Small intestine (tissue), 16 donors: ENCODE measurements at places on chromosomes 7 and 10. TPM values are rescaled to one million over a fixed set of nuclear protein-coding genes. Genes with fewer than 3 reads are reported as not detected.

- H3K4me1 ChIP-seq: no peaks in the 10 kb centered on the region
- no peak overlapping the region for H3K27ac ChIP-seq
- H3K27me3 ChIP-seq: no peaks in the 10 kb centered on the region
These were observed 25.6 kb upstream of the ZC3HAV1L start for GRCh38 chr7:139061416-139061815.

DNA sequence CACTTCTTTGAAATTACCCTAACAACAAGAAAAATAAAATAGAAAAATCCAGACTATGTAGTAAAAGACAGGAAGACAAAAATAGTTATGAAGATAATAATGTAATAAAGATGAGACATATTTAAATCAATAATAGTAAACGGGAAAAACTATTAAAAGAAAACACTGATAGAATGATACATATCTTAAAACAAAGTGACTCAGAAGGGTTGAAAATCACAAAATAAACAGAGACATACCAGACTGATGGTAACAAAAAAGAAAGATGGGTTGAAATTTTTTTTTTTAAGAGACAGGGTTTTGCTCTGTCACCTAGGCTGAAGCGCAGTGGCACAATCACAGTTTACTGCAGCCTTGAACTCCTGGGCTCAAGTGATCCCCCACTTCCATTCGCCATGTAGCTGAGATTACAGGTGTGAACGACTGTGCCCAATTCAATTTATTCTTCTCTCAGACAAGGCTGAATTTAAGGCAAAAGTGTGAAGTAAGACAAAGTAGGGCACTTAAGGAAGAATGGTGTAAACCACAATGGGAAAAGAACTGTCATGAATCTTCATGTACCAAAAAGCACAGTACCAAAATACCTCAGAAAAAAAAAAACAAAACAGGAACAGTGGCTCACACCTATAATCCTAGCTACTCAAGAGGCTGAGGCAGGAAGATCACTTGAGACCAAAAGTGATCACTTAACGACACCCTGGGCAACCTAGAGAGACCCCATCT, 47.4 kb downstream of the LMBR1 start:
- H3K4me1 ChIP-seq: no peaks in the 10 kb centered on the region
- H3K27me3 ChIP-seq: no peaks in the 10 kb centered on the region
- H3K36me3 ChIP-seq: peaks cover 2% of the 10 kb centered on the region
- no peak overlapping the region for H3K27ac ChIP-seq

- H3K36me3 ChIP-seq: no peaks in the 10 kb centered on the region
- no peak for DNase-seq
- H3K27ac ChIP-seq: no peak overlapping the region
- no peak overlapping the region for H3K4me3 ChIP-seq
These were observed 973.8 kb upstream of the LRRTM3 start for GRCh38 chr10:65952086-65952485.

GRCh38 chr7:47605816-47606575, 24.1 kb upstream of the TNS3 start:
- no peaks in the 10 kb centered on the region for H3K27me3 ChIP-seq
- H3K27ac ChIP-seq: no peak overlapping the region
- H3K4me3 ChIP-seq: no peak overlapping the region
- H3K36me3 ChIP-seq: no peaks in the 10 kb centered on the region
- no peaks in the 10 kb centered on the region for H3K4me1 ChIP-seq
- no peak for DNase-seq

DNA sequence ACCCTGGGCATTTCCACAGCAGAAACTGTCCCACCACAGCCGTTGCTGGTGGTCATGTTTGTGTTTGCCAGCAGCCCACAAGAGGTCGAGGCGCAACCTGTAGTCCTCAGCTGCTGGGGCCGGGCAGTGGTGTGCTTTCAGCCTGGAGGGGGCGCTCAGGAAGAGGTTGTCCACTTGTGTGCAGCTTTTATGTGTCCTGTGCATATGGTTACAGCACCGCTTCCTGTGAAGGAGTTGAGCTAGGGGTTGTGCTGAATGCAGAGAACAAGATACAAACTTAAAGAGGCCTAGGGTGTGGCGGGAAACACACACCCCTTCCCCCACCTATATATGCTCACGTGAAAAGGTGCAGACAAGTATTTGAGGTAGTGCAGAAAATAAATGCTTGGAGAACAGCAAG, 29.5 kb upstream of the PFKFB3 start:
- H3K4me1 ChIP-seq: peaks cover 12% of the 10 kb centered on the region
- H3K27me3 ChIP-seq: no peaks in the 10 kb centered on the region
- no peak overlapping the region for H3K4me3 ChIP-seq
- no peaks in the 10 kb centered on the region for H3K36me3 ChIP-seq

DNA sequence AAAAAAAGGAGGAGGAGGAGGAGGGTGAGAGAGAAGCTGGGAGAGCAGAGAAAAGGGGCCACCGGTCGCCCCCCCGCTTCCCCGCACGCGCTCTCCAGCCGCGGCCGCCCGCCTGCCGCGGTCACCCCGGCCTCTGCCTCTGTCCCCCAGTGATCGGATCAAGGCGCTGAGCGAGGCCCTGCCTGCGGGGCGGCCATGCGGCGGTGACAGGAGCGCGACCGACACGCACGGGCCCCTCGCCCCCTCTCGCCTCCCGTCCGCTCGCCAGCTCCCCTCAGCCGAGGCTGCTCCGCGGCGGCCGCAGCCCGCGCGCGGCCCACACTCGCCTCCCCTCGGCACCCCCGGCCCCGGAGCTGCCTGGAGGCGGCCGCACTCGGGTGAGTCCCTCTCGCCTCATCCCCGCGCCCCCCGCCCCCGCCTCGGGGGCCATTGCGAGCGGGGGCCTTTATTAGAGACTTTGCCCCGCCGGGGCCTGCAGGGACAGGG, at the start of gene GTF2I:
Gene GTF2I (plus strand): TSS at position 27 of the 486 bp plus-strand sequence. CDS start 31,411 bp downstream, outside the sequence.
- peak within 1 kb of the TSS; percentile 94 for H3K27ac ChIP-seq
- DNase-seq: peak; percentile 89
- peaks cover 46% of the 10 kb centered on the region for H3K4me1 ChIP-seq

GRCh38 chr10:80161321-80162083, 29.0 kb downstream of the PLAC9 start:
- no peak overlapping the region for H3K4me3 ChIP-seq
- no peak overlapping the region for H3K27ac ChIP-seq
- peaks cover 48% of the 10 kb centered on the region for H3K36me3 ChIP-seq
- DNase-seq: no peak
- H3K27me3 ChIP-seq: no peaks in the 10 kb centered on the region
- H3K4me1 ChIP-seq: no peaks in the 10 kb centered on the region

The TRUB1 gene
- 7.6 TPM for polyA plus RNA-seq

GRCh38 chr7:114354306-114354705, 60.3 kb upstream of the FOXP2 start:
- no peak overlapping the region for H3K4me3 ChIP-seq
- no peak overlapping the region for H3K27ac ChIP-seq
- DNase-seq: no peak

DNA sequence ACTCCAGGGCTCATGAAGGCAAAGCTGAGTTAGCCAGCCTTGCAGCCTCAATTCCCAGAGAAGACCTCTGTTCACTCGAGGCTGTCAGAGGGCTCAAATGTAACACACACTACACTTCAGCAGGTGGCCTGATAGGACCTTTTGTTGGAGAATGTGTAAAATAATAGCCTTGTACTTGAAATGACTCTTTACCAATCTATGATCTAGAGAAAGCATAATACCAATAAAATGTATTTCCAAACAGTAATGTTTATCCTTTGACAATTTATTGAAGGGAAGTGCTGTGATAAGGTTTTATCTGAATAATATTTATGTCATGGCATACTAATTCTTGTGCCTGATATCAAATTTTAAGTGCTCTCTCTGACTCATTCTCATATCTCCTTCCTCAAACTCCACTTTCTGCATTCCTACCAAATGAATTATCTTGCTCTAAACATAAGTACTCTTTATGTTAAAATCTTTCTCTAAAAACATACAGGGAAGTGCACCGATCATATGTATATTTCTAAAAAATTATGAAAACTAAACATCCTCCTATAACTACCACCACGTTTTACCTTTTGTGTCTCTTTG, 20.9 kb downstream of the CYP3A7 start:
- H3K27me3 ChIP-seq: no peaks in the 10 kb centered on the region
- no peaks in the 10 kb centered on the region for H3K36me3 ChIP-seq
- H3K4me3 ChIP-seq: no peak overlapping the region
- H3K27ac ChIP-seq: no peak overlapping the region

The POU6F2 gene
- not detected for polyA plus RNA-seq

- H3K36me3 ChIP-seq: no peaks in the 10 kb centered on the region
- no peak overlapping the region for H3K4me3 ChIP-seq
- no peaks in the 10 kb centered on the region for H3K4me1 ChIP-seq
- H3K27ac ChIP-seq: no peak overlapping the region
These were observed 963.7 kb downstream of the REEP3 start for GRCh38 chr10:64484811-64485330.

- no peaks in the 10 kb centered on the region for H3K4me1 ChIP-seq
- no peak overlapping the region for H3K4me3 ChIP-seq
- no peak overlapping the region for H3K27ac ChIP-seq
- DNase-seq: no peak
- H3K27me3 ChIP-seq: no peaks in the 10 kb centered on the region
These were observed 5.8 kb downstream of the AEBP1 start for GRCh38 chr7:44109991-44110390.

The PRF1 gene
- polyA plus RNA-seq: 0.87 TPM

DNA sequence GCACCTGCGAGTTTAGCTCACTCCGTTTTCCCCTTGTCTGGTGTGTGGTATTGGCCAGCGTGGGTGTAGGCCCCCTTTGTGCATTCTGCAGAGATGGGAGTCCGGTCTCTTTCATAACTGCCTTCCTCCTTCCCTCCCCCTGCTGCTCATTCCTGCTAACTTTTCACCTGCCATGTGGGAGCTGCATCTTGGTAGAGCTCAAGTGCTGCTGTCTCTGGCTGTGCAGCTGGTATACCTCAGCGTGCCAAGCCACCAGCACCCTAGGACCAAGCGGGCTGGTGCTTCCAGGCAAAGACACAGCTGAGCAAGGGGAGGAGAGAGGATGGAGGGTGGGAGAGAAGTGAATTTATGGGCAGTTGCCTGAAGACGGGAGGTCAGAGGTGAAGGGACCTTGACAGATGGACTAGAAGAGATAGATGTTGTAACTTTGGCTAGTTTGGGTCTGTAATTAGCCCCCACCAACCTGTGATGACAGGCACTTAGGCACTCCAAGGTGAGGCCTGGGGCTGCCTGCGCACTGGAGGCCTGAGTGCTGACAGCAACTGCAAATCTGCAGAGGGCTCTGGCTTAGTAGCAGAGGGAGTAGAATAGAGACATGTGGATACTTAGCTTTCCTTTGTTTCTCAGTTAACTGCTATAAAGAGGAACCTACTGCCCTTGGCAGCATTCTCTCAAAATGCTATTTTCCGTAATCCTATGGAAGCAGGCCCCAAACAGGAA, 148.8 kb upstream of the AGK start:
- H3K4me1 ChIP-seq: no peaks in the 10 kb centered on the region
- H3K36me3 ChIP-seq: no peaks in the 10 kb centered on the region

DNA sequence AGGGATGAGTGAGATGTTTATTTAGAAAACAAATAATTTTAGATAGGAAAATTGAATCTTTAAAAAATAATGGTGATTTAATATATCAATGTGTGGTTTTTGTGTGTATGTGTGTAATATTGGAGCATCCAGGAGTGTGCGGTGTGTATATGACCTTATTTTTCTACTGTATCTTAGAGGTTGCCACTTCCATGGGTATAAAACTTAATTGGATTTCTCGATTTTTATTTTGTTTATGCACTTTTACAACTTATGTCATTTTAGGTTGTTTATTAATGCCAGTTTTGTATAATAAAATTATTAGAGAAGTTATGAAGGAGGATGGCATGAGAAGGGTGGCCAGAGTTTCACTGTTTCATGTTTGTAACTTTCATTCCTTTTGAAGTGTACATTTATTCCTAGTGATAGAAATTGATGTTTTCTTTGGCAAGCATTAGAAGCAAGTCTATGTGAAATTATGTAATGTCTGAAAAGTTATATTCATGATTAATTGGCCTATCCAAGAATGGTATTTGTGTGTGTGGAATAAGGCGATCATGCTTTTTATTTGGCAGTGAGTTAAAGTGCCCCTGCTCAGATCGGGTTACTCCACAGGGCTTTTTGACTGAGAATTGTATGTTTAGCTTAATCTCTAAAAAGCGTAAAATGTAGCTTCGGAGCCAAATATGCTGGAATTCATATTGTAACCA, 110.3 kb downstream of the KAT6B start:
- H3K4me1 ChIP-seq: peaks cover 6% of the 10 kb centered on the region
- H3K27me3 ChIP-seq: no peaks in the 10 kb centered on the region
- no peak overlapping the region for H3K4me3 ChIP-seq
- no peak for DNase-seq
- H3K27ac ChIP-seq: no peak overlapping the region

The PPP1R17 gene
- not detected for polyA plus RNA-seq

The LLCFC1 gene
- polyA plus RNA-seq: not detected

- peaks cover 12% of the 10 kb centered on the region for H3K27me3 ChIP-seq
- no peaks in the 10 kb centered on the region for H3K36me3 ChIP-seq
- no peak overlapping the region for H3K4me3 ChIP-seq
- no peaks in the 10 kb centered on the region for H3K4me1 ChIP-seq
These were observed 5.2 kb downstream of the ADCY1 start for GRCh38 chr7:45579391-45579801.

GRCh38 chr7:134028853-134029252, 98.3 kb upstream of the LRGUK start:
- no peaks in the 10 kb centered on the region for H3K4me1 ChIP-seq
- no peak overlapping the region for H3K27ac ChIP-seq
- no peak for DNase-seq
- no peak overlapping the region for H3K4me3 ChIP-seq

- peaks cover 4% of the 10 kb centered on the region for H3K36me3 ChIP-seq
- H3K4me3 ChIP-seq: no peak overlapping the region
- H3K4me1 ChIP-seq: no peaks in the 10 kb centered on the region
These were observed 15.7 kb downstream of the WNT16 start for GRCh38 chr7:121344497-121344896.
